ENCODE measurements at places on chromosomes 5 and 9.

GRCh38 chr9:105313238-105313637 lies 68.8 kb downstream of the SLC44A1 start:
- no peak for DNase-seq

GRCh38 chr5:91311168-91311696 lies 71.9 kb downstream of the ARRDC3 start:
- no peak for DNase-seq

GRCh38 chr5:166724284-166724683 lies 1567.2 kb upstream of the WWC1 start:
- no peak for DNase-seq

DNA sequence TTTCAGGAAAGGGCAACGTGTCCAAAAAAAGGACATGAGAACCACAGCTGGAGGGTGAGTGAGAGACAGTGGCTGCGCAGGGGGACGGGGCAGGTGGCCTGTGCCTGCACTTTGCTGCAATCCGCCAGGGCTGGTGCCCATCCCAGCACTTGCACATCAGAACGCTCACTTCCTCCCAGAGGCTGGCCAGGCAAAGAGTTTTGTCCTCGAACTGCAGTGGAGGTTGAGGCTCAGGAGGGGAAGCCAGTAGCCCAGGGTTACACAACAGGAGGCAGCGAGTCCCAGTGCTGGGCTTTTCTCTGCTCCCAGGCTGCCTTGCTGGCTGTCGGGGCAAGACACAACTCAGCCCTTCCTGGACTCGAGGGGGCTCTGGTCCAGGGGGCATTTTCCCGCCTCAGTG lies 33.1 kb downstream of the CRB2 start:
- no peak for DNase-seq

- no peak for DNase-seq
Measured at GRCh38 chr5:58775701-58776262, 192.9 kb downstream of the RAB3C start.

DNA sequence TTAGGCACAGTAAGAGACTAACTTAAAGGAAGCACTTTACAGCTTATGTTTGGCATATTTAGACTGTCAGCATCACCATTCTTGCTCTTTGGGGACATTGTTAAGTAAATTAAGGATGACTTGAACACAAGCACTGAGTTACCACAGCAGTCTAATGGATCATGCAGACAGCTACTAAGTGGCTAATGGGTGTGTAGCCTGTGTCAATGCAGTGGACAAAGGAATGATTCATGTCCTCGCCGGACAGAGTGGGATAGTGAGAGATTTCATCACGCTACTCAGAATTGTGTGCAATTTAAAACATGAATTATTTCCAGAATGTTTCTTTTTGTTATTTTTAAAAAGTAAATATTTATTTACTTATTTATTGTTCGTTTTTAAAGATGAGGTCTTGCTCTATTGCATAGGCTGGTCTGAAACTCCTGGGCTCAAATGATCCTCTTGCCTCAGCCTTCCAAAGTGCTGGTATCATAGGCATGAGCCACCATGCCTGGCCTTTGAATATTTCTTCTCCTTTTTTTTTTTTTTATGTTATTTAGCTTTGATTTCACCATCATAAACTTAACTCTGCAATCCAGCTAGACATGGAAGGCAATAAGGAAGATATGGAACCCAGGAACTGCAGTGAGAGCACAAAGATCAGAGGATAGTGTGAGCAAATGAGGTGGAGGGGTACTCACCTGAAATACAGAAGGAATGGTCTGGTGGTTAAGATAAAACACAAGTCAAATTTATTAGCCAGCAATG lies 53.0 kb upstream of the KLF4 start:
- DNase-seq: no peak

DNA sequence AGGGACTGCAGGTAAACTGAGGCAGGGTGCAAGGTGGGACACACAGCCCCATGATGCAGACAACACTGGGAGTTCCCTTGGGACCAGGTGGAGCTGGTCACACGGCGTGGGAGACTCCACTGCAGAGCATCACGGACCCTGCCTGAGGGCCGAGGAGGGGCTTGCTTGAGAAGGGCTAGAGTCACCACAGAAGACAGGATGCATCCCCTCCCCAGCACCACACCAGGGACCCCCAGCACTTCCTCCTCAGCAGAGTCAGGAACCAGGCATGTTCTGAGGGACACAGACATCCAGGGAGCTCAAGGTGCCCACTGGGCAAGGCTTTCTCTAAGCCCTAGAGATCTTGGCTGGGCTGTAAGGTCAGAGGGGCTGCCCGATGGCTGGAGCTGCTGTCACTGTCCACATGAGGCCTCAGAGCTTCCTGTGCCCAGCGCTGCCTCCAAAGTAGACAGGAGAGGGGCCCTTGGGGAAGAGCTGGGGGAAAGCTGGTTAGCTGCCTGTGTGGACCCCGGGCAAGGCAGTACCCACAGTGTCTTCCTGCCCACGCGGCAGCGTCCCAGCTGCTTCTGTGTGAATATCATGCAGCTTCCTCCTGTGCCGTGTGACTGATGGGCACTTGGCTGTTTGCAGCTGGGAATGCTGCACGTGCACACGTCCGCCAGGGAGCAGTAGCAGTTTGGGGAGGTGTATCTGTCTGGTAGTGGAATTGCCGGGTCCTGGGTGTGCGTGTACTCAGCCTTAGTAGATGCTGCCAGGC lies 176.6 kb downstream of the CACNA1B start:
- DNase-seq: no peak

GRCh38 chr5:134968055-134968454 lies 348 bp downstream of the CATSPER3 start:
- DNase-seq: no peak

- no peak for DNase-seq
Measured at GRCh38 chr5:58019614-58020013, 440.3 kb downstream of the PLK2 start.

- no peak for DNase-seq
Measured at GRCh38 chr5:41790038-41790776, 80.0 kb downstream of the OXCT1 start.

- no peak for DNase-seq
Measured at GRCh38 chr5:24145806-24146205, 499.0 kb downstream of the CDH10 start.

DNA sequence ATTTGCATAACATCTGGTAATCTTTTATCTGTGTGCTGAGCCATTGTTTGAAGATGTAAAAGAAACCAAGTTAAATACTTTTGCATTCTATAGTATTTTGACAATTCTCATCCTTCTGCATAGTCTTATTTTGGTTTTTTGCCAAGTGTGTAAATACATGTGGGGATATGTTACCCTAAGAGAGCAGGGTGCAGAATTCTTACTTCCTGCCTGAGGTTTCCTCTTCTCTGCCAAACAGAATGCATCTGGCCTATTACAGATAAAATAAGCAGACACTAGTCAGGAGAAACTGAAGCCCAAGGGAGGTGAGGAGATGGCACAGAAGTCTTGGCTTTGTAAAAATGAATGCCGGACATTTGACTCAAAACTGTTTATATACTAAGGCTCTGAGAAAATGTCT lies 462.1 kb downstream of the TMEM38B start:
- no peak for DNase-seq

- DNase-seq: no peak
Measured at GRCh38 chr9:4520055-4520454, 29.8 kb downstream of the SLC1A1 start.

GRCh38 chr5:102295534-102296177 lies 428 bp downstream of the SLCO4C1 start:
- no peak for DNase-seq

DNA sequence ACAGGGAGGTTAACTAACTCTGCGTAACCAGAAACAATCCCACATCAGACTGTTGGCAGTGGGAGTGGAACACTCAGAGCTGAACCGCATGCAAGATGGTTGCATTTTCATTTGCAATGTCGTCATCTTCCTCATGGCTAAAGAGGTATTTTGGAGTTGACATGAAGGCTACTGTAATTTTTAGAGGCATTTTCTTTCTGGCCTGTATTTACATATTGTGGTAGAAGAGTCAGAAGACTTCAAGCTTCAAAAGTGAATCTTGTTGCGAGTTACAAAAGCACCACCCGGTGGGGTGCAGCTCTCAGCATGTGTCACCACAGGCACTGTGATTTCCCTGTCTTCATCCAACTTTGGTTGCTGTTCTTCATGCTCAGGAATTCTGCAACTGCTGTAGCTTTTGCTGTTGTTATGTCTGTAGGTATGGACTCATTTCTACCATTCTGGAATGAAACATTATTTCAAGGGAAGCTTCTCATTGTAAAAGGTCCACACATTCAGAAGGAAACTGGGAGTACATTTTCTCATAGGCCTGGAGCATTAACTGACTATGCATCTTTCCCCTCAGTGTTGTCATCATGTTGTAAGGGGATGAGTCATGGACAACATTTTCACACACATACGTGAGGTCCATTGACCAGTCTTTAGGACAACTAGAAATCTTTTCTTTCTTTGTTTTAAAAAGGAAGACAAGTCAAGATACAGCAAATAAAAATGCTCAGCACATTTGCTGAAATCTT lies 35.4 kb upstream of the GDNF start:
- no peak for DNase-seq

DNA sequence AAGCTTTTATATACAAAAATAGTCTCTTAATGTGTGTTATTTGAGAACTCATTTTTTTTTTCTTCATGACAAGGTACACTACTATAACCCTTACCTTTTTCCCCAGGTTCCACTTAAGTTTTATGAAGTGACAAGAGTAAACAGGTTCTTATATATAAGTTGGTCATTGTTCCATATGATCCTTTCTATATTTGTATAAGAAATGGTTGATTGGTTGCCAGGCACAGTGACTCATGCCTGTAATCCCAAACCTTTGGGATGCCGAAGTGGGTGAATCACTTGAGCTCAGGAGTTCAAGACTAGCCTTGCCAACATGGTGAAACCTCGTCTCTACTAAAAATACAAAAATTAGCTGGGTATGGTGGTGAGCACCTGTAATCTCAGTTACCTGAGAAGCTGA lies 108.3 kb downstream of the PCSK1 start:
- DNase-seq: no peak

DNA sequence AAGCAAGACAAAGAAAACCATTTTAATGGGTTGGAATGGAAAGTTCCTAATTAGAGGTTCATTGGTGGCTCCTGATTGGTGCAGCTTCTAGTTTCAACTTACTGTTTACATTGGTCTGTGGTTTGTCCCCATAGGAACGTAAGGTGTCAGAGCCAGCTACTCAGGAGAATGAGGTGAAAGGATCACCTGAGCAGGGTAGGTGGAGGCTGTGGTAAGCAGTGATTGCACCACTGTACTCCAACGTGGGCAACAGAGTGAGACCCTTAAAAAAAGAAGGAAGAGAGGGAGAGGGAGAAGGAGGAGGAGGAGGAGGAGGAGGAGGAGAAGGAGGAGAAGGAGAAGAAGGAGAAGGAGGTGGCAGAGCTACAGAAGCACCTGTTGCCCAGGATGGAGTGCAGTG lies 30.4 kb downstream of the KCNIP1 start:
- no peak for DNase-seq

DNA sequence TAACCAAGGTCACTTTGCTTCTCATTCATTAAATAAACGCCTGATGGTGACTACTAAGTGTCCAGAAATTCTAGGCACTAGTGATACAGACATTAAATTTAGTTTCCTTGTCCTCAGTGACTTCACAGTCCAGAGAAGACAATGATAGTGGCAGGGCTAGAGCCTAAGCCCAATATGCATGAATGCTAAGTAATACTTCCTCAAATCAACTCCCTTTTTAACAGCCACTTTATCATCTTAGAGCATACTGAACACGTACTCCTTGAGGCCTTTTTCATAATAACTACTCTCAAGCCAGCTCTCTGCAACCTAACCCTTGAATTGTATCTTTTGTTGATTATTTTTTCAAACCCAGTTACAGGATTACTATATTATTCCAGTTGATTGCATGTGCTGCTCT lies 74.1 kb downstream of the STX17 start:
- DNase-seq: no peak

DNA sequence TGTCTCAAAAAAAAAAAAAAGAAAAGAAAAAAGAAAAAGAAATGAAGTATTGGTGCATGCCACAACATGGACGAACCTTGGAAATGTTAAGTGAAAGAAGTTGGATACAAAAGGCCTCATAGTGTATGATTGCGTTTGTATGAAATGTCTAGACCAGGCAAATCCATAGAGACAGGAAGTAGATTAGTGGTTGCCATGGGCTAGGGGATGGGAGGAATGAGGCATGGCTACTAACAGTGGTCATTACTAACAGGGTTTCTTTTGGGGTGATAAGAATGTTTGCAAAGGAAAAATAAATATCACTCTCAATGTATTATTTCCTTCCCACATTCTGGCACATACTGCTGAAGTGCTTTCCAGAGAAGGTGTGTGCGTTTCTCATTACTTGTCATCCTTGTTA lies 44.1 kb downstream of the UGCG start:
- no peak for DNase-seq

DNA sequence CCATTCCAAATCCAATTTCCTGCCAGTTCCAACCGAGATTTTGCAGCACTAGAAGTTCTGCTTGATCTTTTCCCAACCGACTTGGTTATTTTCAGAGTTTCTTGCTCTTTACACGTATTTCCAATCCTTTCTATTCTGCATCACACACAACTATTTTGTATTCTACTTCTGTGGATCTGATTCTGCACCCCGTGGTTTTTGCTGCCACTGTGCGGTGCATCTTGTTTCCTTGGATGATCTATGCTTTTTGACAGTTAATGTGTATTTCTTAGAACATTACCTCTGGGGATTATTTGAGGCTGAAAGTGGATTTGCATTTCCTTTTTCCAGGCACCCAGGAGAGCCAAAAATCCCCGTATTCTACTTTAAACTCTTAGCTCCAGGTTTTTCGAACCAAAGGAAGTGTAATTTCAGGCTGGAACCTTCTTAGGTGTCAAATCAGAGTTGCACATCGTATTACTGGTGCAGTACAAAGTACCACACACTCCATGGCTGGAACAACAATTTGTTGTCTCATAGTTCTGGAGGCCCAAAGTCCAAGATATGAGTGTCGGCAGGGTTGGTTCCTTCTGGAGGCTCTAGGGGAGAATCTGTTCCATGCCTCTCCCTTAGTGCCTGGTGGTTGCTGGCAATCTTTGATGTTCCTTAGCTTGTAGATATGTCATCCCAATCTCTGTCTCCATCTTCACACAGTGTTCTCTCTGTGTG lies 14.7 kb upstream of the SARDH start:
- DNase-seq: no peak

- DNase-seq: no peak
Measured at GRCh38 chr9:107989544-107989943, 500.0 kb upstream of the KLF4 start.

Data from activated T-cell treated with anti-CD3 and anti-CD28 coated beads, Interleukin-2, amount 50 U/mL, for 1 hour (primary cell).